AG08396 (cell line): ENCODE measurements at places on chromosomes 1 and 21.

GRCh38 chr1:213017447-213018273 is 2.0 kb upstream of the ANGEL2 start:
- no peak for DNase-seq

- DNase-seq = peak; percentile 72
These were observed 1.6 kb upstream of the CLSTN1 start for GRCh38 chr1:9825093-9826074.

DNA sequence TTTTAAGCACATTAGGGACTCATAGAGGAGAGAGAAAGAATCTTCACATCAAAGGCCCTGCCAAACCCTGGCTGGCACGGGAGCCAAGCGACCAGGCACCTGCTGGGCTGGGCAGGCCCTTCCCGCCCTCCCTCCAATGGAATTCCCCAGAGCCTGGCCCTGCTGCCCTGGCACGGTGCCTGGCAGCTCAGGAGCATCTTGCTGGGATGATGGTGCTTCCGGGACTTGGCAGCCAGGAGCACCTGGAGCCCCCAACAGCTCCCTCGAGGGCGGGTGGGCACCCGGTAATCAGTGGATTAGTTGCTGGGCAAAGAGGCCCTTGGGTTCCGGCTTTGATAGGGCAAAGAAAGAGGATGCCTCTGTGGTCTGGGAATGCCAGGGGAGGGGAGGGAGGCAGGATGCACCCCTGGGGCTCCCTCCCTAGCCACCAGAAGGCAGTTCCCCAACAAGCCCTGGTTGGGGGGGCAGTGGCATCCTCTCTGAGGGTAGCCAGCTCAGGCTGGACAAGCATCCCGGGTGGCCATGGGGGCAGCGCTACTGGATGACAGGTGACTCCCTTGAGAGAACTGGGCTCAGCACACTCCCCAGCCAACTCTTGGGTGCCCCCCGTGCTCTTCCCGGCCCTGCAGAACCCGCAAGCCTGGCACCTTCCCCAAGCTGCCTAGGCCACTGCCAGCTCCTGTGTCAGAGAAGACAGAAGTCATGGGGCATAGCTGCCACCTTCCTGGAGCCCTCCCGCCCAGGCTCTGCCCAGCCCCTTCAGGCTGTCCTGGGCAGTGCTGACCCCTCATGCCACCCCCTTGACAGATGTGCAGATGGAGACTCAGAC is 26.4 kb downstream of the KRTAP10-1 start:
- no peak for DNase-seq

DNA sequence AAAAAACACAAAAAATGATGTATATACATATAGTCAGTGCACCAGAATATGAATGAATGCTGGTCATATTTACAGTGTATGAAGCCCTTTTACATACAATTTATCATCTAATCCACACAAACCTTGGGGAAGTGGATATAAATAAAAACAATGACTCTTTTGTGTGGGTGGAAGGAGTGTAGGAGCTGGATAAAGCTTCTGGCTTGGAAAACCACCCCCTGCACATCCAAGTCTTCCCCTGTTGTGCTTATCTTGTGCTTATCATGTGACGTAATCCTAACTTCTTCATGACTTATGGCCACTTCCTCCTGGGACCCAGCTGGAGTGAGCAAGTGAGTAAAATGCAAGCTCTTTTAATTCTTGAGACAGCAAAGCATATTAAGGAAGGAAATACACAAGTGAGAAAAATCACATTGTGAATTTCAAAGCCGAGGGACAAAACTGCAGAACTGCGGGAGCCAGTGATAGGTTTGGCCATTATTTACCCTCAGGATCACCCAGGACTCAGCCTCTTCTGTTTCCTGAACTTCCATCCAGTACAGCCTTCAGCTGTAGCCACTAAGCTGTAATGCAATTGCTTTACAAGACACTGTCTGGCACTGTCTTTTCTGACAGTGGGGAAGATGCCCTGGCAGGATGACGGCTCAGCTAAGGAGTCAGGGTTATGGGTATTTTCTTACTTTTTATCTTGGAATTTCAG is 104.0 kb upstream of the PPM1J start:
- no peak for DNase-seq

DNA sequence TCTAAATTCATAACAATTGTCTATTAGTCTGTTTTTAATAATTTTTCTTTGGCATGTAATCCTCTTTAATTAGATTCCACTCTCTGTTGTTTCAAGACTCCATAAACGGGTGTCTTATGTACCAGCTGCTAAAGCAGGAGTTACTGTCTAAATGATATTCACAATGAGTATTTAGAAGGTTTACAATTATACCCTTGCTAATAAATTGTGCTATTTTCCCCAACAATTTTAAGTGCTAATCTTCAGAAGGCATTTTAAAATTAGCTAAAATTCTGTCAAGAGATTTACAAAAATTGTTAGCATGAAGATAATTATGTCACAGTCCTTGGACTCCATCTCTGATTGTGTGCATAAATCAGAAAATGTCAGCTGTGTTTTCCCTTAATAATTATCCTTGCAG is 83.7 kb downstream of the DPYD start:
- DNase-seq = no peak

DNA sequence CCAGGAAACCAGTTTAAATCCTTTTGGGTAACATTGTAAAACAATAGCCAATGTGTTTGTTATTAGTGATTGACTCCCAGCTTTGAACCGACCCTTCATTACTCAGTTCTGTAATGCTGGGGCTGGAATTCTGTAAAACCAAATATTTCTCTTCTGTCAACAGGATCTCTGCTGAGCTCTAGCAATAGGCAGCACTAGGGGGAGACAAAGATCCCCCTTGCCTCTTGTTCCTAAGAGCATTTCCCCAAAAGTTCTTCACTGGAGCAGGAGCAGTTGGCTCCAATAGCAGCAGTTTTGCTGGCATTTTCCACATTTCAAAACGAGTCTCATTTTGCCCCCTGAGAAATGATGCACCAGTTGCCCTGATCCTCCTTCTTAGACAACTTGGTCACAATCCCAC is 1671.1 kb downstream of the MRPL39 start:
- no peak for DNase-seq

DNA sequence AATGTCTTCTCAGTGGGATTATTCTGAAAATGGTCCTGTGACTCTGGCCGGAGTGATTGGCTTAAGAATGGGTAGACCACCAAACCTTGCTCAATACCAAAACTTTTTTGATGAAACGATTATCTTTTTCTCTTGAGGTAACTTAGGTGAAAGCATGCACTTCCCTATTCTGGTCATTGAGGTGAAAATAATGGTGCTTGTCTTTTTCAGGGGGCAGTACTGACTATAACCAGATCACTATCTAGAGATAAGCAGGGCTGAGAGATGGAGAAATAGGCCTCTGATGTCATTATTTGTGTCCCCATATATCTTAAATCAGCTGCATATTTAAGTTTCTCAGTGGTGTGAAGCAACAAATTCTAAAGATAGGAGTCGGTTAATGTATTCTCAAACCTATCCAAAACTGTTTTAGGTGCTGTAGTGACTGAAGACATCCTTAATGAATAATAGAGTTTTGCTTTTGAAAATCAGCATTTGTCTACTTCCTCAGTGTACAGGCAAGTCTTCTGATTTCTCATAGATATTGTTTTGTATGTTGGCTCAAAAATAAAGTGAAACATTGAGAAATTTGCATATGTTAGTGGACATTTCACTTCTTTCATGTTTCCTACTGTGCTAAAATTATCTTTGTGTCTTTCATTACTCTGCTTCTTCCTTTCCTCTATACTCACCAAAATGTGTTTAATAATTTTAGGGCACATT is 735.3 kb upstream of the ADGRL4 start:
- no peak for DNase-seq

DNA sequence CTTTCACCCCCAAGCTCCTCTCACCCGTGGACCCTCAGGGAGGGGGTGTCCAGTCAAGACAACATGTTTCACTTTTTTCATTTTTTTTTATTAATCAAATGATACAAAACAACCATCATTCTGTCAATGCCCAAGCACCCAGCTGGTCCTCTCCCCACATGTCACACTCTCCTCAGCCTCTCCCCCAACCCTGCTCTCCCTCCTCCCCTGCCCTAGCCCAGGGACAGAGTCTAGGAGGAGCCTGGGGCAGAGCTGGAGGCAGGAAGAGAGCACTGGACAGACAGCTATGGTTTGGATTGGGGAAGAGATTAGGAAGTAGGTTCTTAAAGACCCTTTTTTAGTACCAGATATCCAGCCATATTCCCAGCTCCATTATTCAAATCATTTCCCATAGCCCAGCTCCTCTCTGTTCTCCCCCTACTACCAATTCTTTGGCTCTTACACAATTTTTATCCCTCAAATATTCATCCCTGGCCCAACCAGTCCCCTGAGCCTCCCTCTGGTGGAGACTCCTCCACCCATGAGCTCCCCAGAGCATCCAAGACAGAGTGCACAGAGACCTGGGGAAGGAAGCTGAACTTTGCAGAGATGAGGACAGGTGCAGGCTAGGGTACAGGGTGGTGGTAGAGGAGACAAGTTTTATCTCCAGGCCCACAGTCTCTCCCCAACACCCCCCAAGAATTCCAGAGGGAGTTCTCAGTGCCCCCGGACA is 1.4 kb upstream of the S100A16 start:
- DNase-seq = no peak
